ENCODE measurements at places on chromosomes 1 and 21.

DNA sequence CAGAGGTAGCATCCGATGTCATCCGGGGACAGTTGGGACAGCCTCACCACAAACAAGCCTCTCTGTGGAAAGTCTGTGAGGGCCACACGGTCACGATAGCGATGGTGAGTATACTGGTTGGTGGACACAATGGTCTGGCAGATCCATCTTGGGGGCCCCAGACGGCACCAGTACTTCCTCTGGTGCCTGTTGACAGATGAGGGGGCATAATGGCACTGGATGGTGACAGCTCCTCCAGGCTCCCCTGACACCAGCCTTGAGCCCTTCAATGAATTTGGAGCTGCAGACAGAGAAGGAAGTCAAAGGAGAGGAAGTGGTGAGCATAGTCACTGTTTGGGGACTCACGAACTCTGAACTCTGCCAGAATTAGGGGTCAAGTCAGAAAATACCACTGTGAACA, 8.0 kb downstream of the FCAMR start:
- no peak for DNase-seq

DNA sequence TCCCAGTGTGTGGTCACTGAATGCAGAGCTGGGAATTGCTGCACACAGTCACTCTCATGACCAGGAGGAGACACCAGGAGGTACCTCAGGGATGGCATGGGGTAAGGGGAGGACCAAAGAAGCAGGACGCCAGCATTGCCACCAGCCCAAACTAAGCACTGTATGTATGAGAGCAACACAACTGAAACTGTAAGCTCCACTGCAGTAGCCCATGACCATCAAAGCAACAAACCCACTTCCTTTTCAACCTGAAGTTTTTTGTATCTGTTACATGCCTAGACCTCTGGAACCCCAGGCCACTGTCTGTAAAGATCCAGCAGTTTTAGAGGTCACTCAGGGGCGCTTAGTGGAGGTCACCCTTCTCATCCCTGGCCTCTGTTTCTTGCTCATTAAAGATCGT, 164.3 kb downstream of the SETD4 start:
- DNase-seq, result no peak

DNA sequence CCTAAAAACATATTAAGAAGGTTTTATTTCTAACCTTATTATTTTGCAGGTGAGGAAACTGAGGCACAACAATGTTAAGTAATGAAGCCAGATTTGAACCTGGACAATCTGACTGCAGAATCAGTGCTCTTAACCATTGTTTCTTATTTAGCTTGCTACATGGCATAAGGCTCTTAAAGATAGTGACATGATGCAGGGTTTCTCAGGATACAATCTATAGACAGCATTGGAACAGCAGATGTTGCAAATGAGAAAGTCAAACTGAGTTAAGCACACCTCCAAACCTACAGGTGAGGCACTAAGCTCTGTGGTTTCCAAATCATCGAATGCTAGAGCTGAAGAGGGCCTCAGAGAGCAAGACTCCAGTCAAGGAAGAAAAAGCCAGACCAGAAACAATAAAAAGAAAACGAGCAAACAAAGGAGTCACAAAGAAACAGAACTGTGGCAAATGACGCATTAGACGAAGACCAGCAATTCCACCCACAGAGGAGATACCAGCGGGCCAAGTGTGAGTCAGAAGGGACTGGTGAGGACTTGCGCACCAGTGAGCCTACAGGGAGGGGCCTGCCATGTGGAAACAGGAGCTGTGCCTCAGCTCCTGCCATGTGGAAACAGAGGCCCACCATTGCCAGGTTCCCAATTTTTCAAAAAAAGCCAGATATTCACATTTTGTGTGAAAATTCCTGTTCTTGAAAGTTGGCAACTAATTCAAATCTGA, 14.4 kb downstream of the CD58 start:
- DNase-seq, result peak; percentile 37

GRCh38 chr1:115565353-115565752, 76.4 kb upstream of the VANGL1 start:
- DNase-seq, result no peak

DNA sequence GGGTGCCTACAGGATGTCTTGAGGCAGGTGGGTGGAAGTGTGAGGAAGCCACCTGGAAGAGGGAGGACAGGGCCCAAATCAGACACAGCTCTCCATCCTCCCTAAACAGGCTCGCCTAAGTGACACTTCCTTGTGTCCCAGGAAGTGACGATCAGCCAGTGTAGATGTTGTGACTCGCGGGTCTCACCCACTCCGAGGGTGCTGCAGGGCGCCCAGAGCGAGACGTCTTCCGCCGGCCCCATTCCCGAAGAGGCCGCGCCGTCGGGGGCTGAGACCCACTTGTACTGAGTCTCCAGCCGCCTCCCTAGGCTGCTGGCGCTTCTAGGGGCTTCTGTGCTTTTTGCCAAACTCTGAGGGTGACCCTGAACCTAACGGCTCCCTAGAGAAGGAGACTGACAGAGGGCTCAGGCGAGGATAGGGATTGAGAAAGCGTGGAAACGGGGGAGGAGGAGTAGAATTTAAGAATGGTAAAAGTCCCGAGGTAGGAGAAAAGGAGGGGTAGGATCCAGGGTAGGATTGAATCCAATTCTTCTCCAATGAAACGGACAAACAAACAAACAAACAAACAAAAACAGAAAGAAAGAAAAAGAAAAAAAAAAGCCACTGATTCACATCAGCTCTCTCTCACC, 543 bp upstream of the MARK1 start:
- DNase-seq, result no peak

GRCh38 chr1:245802941-245803665, 648.3 kb downstream of the KIF26B start:
- DNase-seq, result no peak

DNA sequence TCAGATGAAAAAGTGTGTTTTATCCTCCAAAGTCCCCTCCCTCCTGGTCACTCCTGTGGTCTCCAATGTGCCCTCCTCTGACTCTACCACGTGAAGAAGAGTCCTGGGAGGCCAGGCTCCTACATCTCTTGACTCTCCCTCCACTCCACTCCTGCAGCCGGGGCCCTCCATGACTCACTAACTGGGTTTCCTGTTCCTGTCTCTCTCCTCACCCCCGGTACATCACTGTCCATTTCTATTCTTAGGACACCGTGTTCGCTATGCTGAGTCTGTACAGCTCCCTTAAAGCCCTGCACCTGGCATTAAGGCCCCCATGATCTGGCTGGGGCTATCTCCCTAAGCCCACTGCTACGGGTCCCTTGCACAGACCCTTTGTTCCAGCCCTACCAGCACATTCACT, 93.4 kb downstream of the BCAR3 start:
- no peak for DNase-seq

- no peak for DNase-seq
Measured at GRCh38 chr1:156664046-156664766, 13.0 kb downstream of the NES start.

DNA sequence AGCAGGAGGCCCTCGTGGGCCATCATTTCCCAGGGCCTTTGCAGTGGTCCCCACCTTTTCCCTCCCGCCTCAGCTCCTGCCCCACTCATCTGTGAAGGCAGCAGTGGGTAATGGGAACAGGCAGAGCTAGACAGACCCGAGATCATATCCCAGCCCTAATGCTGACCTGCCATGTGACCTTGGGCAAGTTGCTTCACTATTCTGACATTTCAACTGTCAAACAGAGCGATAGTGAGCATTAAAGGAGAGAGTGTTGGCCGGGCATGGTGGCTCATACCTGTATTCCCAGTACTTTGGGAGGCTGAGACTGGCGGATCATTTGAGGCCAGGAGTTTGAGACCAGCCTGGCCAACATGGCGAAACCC, 51.7 kb downstream of the RPS6KA1 start:
- DNase-seq, result no peak

- no peak for DNase-seq
Measured at GRCh38 chr1:62508187-62508758, 71.4 kb downstream of the USP1 start.

GRCh38 chr21:43603233-43603626, 56.1 kb downstream of the HSF2BP start:
- no peak for DNase-seq

DNA sequence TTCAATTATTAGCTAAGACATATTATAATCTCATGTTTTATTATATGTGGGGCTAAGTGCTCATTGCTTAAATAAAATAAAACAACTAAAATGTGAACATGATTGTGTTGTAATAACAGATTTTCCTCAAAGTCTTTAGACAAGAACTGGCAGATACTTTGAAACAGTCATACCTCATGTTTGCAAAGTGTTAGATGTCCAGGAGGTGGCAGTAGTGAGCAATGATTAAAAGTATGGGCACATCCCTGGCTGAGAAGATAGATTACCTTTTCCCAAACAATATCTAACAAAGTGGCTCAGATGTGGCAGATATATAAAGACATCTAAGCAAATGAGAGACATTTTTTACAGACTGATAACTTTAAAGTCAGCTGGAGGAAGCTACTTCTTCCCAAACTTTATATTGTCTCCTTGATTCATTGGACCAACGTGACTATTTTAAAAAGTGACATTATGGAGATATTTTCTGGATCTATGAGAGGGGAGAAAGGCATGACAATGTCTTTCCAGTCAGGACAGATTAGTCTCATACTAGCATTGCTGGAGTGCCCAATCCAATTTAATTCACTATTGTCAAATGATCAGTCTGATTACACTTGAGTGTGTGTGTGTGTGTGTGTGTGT, 269.8 kb downstream of the S1PR1 start:
- no peak for DNase-seq

DNA sequence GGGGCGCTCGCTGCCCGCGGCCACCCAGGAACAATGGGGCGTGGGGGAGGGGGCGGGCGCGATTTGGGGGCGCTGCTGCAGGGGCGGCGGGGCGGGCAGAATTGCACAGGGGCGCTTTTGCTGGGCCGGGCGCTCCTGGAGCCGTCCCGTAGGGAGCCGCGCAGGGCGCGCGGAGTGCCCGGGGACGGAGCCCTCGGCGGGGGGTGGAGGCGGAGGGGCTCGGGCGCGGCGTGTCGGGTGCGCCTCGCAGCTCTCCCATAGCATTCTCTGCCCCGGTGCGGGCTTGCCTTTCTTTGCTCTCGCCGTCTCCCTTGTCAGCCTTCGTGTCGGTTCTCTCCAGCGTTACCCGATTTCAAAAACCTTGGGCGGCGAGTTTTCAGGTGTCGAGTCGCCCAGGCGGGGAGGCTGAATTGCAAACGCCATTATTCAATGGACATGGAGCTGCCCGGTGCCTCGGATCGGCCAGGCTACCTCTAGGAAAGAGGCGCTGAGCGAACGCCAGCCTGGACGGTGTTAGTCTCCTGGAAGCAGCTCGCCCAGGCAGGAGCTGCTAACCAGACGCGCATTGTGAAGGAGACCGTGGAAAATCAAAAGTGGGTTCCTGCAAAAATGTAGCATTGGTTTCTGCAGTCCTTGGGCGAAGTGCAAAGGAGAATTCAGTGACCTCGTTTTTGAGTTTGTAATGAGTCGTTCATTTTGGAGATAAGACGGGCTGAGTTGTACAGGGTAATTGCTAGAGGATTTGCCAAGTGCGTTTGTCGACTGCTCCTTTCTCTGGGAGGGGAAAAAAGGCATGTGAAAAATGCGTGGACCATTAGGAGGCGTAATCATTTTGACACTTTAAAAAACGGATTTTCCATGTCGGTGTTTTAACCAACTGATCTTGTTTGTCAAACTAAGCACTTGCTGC, 626 bp downstream of the CXADR start:
- DNase-seq, result no peak

DNA sequence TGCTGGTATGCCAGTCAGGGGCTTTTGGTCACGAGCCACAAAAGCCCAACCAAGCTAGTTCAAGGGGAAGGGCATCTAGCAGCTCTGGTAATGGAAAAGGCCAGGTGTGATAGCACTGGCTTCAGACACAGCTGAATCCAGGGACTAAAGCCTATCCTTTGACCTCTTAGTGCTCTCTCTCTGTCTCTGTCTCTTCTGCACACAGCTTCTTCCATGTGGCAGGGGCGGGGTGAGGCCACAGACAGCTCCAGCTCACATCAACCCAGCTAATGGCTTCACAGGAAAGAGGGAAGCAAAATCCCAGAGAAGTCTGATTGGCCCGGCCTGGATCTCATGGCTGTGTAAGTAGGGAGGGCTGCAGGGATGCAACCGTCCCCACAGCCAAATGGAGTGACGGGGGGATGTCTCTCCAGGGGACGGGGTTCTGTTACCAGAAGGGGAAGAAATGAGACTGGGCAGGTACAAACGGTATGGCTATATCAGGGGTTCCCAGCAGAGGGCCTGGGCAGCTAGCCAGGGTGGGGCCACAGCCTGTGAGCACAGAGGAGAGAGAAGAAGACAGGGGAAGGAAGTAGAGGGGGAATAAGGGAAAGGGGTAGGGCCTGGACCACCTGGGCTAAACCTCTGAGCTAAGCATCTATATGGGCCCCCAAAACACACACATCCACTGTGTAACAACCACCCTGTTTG, 42.4 kb downstream of the FBXO2 start:
- no peak for DNase-seq

GRCh38 chr1:59699227-59699847, 115.4 kb upstream of the HOOK1 start:
- no peak for DNase-seq

DNA sequence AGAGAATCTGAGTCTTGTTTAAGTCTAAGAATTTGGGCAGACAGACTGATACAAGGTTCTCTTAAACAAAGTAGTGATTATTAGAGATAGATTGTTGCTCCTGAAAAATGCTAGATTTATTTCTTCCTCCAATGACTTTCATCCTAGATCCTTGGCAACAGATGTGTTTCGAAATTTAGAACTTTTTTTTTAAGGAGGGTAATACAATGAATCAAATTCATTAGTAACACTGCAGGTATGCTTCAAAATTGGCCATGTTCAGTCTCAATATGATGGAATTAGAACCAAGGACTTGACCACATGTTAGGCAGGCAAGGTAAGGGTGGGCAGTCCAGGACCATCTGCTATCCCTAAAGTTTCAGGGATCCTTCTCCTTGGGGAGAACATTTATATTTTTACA, 4.5 kb upstream of the LCE1F start:
- no peak for DNase-seq
